ENCODE measurements at places on chromosomes 12 and 14.

- no peak for DNase-seq
Measured at GRCh38 chr12:120131116-120131515, 14.6 kb upstream of the RAB35 start.

GRCh38 chr14:37753459-37753858 lies 158.0 kb downstream of the TTC6 start:
- no peak for DNase-seq

GRCh38 chr12:121618659-121619233 lies 7.6 kb upstream of the ORAI1 start:
- no peak for DNase-seq

- no peak for DNase-seq
Measured at GRCh38 chr12:48065041-48065440, 40.8 kb downstream of the SENP1 start.

Measured in foreskin fibroblast (primary cell).